ENCODE measurements at places on chromosomes 7 and 10.

DNA sequence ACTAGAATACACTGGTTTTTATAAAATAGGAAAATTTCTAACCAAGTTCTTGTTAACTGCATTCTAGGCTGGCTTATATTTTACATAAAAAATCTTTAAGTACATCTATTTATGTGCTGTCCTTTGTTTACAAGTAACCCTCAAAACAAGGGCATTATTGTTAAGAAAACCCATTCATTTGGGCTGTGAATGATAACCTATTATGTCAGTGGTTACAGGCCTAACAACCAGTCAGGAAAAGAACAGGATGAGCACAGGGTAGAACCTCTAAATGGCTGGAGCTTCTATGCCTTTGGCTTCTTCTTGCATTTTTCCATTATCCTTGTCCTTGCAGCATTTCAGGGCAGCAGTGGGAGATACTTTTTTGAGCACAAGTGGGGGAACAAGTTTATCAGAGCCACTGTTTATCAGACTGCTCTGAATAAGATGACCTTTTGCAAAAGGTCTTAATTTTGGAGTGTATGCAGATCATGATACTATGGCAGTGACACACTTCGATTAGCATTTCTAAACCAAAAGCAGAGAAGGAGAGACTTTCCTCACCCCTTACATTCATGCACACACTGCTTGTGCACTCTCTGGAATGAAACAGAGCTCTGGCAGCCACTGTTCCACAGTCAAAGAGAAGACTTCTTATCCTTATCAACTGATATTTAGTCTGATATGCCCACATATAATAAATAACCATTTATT lies 10.9 kb downstream of the GPR37 start:
- no peak for DNase-seq

DNA sequence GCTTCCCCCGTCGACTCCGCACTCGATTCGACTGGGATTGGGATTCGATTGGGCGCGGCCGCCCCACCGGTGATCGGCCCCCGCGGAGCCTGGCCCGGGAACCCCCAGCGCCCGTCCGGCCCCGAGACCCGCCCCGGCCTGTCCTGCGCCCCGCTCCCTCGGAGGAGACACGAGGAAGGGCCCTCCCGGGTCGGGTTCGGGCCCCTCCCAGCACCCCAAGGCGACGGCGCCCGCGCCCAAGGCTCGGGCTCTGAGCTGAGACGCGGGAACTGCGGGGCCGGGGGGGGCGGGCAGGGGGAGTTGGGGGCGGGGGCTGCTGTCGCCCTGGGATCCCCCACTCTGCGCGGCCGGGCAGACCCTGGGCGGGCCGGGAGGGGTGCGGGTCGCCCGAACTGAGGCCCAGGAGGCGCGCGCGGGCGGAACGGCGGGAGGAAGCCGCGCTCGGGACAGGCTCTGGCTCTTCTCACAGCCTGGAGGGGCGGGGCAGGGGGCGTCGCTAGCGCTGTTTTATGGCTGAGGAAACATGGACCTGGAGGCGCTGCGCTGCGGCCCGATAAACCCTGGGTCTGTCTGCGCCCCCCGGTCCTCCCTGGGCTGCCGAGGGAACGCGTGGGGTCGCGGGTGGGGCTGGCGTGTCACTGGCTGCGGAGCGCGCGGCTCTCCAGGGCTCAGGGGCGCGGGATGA lies 1.7 kb upstream of the NKX6-2 start:
- DNase-seq = no peak

- DNase-seq = no peak
These were observed 28.6 kb downstream of the PPP3CB start for GRCh38 chr10:73467206-73467605.

DNA sequence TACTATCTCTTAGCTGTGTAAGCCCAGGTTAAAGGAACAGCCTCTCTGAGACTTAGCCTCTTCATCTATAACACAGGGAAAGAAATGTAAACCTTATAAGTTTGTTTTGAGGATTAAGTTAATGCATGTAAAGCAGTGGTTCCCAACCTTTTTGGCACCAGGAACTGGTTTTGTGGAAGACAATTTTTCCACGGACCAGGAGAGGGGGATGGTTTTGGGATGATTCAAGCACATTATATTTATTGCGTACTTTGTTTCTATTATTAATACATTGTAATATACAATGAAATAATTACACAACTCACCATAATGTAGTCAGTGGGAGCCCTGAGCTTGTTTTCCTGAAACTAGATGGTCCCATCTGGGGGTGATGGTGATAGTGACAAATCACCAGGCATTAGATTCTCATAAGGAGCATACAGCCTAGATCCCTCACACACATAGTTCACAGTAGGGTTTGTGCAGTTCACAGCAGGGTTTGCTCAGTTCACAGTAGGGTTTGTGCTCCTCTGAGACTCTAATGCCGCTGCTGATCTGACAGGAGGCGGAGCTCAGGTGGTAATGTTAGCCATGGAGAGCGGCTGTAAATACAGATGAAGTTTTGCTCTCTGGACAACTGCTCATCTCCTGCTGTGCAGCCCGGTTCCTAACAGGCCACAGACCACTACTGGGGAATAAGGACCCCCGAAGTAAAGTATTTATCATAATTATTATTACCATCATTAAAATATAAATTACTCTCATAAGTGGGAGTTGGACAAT lies 41.3 kb upstream of the ANK3 start:
- no peak for DNase-seq

DNA sequence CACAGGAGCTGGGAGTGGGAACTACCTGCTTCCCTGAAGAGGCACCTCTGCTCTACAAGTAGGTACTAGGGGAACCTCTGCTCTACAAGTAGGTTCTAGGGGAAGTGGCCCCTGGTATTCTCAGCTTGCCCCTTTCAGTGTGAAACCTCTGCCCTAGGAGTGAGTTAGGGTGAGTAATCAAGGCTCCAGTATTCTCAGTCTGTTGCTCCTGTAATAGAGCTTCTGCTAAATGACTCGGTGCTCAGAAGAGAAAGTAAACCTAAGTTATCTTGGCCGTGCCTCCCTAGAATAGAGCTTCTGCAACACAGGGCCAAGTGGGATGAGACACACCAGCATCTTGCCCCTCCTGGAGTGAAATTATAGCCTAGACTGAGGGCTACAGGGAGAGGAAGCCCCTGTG lies 13.4 kb upstream of the RASSF4 start:
- no peak for DNase-seq

- DNase-seq = peak; percentile 13
These were observed 9.2 kb upstream of the ORAI2 start for GRCh38 chr7:102424129-102424551.

DNA sequence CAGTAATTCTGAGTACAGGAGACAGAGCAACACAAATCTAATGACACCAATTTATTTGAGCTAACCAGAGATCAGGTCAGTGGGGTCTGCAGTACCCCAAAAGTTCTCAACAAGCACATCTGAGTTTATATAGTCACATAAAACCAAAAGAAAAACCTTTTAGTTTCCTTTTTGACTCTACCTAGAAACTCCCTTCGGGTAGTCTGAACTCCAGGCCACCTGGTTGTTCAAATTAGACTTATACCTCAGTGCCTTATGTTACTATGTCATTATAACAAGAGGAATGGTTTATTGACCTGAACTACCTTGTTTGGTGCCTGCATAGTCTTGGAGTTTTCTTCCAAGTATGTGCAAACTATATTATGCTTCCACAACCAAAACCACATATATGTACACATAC lies 14.6 kb downstream of the ZCWPW1 start:
- no peak for DNase-seq

DNA sequence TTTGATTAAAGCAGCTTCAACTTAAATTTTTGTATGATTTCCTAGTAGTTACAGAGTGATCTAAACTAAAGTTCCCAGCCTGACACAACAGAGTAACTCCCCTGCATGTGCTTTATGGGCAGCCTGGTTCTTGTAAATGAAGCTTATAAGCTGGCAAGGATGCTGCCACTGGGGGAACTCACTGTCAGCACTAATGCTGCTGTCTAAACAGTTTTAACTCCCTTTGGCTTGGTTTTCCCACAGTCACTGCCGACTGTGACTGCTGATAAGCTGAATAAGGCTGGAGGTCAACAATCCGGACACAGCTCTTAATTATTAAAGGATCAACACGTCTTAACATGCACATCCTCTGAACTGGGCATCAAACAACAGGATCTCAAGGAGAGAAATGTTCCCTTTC lies 130.1 kb downstream of the OTUD1 start:
- DNase-seq = no peak

- no peak for DNase-seq
These were observed 249.4 kb downstream of the TCF7L2 start for GRCh38 chr10:113199459-113199858.

GRCh38 chr7:12802070-12802469 lies 114.6 kb downstream of the ARL4A start:
- no peak for DNase-seq

DNA sequence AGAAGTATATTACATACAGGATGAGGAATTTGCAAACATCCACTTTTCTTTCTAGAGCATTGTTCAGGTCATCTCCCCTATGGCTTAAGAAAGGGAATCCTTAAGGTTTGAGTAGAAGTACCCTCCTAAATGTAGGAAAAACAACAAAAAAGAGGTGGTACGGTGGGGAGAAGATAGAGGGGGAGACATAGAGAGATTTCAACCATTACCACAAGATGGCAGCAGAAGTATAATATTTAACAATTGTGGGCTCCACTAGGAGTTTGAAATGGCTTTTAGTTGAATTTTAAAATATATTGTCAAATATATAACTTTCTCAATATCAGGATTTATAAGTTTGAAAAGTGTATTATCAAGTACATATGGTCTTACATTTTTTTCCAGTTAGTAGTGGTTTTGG lies 72.7 kb upstream of the PRKG1 start:
- DNase-seq = no peak

GRCh38 chr10:114708717-114709335 lies 50.8 kb upstream of the ABLIM1 start:
- no peak for DNase-seq

GRCh38 chr7:37289781-37290180 lies 158.9 kb downstream of the ELMO1 start:
- no peak for DNase-seq

DNA sequence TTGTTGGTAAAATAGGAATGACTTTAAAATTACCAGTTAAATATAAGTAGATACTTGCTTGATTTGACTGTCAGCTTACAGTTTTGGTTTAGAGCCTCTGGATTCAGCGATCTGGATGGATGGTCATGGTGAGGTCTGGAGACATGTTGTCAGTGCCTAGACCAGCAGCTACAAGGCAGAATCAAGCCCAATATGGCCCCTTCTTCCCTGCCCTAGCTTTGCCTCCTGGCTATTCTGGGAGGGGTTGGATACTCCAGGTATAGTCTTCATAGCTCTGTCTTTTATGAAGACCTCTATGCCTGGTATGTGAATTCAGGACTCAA lies 166.5 kb upstream of the VIPR2 start:
- DNase-seq = no peak

GRCh38 chr7:36598054-36598674 lies 126.1 kb downstream of the AOAH start:
- no peak for DNase-seq

DNA sequence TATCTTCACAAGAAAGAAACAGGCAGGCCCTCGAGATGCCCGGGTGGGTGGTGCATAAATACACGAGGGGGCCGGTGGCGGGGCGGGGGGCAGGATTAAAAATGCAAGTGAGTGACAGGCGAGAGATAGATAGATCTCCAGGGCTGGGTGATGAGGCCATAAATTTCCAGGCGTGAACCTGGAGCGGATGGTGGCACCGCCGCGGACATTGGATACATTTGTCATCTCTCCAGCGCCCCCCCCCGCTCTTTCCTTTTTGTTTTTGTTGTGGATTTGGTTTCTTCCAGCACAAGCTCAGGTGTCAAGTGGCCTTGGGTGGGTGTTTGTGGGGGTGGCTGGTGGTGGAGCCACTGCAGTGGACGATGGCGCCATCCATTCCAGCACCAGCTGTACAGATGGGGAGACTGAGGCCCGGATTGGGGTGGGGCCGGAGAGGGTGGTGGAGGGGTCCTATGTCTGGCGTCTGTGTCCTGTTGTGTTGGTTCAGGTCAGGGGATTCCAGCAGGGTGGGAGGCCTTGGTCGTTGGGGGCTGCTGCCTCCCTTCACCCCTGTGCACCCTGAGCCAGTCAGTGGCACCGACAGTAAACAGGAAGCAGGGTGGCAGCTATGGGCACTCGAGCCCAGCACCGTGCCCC lies 2.9 kb downstream of the ELFN1 start:
- DNase-seq = no peak

GRCh38 chr10:58486821-58487220 lies 25.9 kb upstream of the BICC1 start:
- DNase-seq = no peak

GRCh38 chr7:94400643-94401427 lies 6.1 kb downstream of the COL1A2 start:
- no peak for DNase-seq

DNA sequence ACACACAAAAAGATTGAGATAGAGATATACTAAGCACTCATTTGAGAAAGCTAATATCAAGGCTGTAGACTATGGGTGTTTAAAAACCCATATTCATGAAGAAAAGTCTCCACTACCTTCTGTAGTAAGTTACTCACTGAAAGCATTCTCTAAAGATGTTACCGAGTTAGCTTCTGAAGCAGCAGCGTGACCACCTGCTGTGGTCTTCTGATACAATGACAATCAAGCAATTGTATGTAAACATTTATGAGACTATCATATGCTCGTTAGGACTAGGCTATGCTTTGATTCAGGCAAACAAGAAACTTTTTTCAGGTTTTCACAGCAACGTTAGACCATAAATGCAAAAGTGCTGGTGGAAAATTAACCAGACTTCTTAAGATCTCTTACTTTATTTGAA lies 11.2 kb downstream of the RHOBTB1 start:
- no peak for DNase-seq

DNA sequence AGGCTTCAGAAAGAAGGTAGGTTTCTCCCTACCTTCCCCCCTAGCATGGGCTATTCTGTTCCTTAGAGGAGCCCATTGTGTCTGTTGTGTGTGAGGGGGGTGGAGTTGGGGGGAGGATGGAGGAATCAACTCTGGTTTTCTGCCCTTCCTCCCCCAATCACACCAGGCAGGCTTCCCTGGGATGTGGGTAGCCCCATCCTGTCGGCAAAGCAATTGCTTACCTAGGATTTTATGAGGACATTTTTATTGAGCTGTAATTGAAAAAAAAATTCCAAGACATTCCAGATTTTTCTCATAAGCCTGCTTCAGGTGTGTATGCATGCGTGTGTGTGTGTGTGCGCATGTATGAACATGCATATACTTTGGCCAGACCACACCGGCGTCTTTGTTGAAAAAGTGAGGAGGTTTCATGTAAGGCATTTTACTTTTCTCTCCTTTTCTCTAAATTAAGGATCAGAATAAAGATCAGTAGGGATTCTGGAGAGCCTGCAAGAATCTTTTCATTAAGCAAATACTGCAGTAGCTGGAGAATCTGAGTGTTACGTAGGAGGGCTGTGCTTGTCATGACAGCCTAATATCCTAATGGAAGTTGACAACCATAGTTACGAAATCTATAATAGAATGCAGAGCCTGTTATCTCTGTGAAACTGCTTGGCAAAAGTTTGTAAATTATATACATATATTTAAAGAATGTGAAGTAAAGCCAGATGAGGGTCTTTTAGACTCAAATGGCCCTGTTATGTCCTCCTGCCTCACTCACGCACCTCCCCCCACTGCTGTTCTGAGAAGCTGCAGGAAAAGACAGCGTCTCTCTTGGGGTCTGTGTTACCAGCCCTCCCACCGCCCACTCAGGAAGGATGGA lies 27.3 kb upstream of the SAMD8 start:
- DNase-seq = no peak

- no peak for DNase-seq
These were observed 1.9 kb downstream of the TAS2R40 start for GRCh38 chr7:143223784-143224183.

Measured in K562 (cell line).